ENCODE measurements at places on chromosomes 1 and 21.

DNA sequence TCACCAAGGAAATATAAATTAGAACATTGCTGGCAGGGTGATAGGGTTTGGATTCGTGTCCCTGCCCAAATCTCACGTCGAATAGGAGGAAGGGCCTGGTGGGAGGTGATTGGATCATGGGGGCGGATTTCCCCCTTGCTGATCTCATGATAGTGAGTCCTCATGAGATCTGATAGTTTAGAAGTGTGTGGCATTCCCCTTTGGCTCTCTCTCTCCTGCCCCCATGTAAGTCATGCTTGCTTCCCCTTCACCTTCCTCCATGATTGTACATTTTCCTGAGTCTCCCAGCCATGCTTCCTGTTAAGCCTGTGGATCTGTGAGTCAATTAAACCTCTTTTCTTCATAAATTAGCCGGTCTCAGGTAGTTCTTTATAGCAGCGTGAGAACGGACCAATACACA lies 60.6 kb downstream of the VPS26C start:
- no peak for DNase-seq

DNA sequence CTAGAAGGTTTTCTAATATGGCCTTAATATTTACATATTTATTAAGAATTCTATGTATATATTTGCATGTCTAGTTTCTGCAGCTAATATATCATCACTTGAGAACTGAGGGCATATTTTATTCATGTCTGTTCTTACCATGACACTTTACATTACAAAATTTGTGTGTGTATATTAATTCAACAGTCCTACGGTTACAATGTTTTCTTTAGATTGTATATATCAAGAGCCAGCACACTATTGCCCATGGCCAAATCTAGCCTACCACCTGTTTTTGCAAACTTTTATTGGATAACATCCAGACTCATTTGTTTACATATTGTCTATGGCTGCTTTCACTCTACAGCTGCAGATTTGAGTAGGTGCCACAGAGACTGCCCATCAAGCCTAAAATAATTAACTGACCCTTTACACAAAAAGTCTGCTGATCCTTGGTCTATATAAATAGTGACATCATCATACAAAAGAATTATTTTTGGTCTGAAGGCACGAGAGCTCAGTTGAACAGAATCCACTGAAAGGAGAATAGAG lies 577.4 kb upstream of the PBX1 start:
- no peak for DNase-seq

DNA sequence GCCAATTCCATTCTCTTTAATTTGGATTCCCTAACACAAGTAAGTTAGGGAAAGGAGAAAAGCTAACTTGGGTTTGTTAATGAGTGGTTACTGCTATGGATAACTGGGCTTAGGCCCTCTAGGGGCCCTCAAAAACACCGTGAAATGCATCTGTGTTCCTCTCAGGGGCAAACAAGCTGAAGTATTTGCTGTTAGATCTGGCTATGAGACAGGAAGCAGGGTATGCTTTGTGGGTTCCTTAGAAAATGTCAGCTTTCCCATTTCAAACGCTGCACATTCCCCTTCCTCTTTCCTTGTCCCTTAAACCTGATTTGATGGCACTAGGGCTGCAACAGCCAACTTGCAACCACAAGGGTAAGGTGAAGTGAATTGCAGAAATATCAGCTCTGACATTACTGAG lies 5.7 kb upstream of the CAP1 start:
- no peak for DNase-seq

DNA sequence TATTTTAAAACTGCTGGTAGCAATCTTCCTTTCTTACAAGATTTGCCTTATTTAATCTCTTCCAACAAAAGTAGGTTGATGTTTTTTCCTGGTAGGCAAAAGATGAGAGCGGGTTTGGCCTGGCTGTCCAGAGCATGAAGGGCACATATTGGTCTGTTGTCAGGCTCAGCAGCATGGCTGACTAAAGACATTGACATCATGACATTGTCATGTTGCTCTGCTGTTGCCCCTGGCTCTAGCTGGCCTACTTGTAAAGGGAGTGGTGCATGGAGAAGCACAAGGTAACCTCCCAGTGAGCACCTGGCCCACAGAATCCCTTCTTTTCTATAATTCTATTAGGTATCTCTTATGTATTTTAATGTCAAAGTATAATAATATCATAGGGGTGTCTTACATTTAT lies 23.6 kb downstream of the GNPAT start:
- no peak for DNase-seq
